ENCODE measurements at places on chromosomes 1 and 21. TPM values are rescaled to one million over a fixed set of nuclear protein-coding genes. Genes with fewer than 3 reads are reported as not detected.

DNA sequence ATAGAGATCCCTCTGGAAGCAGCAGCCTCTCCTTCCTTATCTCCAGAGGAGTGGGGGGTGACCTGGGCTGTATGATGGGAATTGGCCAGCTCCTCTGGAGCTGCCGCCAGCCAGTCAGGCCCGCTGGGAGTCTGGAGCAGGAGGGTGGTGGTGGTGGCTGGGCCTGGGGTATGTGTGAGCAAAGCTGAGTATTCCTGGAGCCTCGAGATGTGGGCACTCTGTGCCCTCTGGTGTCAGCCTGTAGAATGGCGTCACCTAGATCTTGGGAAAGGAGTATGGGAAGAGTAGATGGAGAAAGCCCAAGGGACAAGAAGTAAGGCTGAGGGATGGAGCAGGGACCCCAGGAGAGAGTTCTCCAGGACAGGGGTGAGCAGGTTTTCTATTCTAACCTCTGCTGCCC is 16.0 kb downstream of the VANGL2 start:
- no peaks in the 10 kb centered on the region for H3K4me1 ChIP-seq
- H3K36me3 ChIP-seq = no peaks in the 10 kb centered on the region
- DNase-seq = peak; percentile 43
- no peak overlapping the region for H3K4me3 ChIP-seq

- no peaks in the 10 kb centered on the region for H3K27me3 ChIP-seq
- no peaks in the 10 kb centered on the region for H3K4me1 ChIP-seq
- H3K36me3 ChIP-seq = no peaks in the 10 kb centered on the region
These were observed 26.7 kb downstream of the CDCA8 start for GRCh38 chr1:37718901-37719571.

- no peaks in the 10 kb centered on the region for H3K27me3 ChIP-seq
- H3K4me3 ChIP-seq = no peak overlapping the region
- H3K4me1 ChIP-seq = no peaks in the 10 kb centered on the region
- no peak for DNase-seq
These were observed 384.0 kb downstream of the RRAGC start for GRCh38 chr1:38475624-38476005.

- H3K36me3 ChIP-seq = no peaks in the 10 kb centered on the region
- peaks cover 10% of the 10 kb centered on the region for H3K4me1 ChIP-seq
- H3K27me3 ChIP-seq = no peaks in the 10 kb centered on the region
- H3K27ac ChIP-seq = no peak overlapping the region
- DNase-seq = peak; percentile 34
- H3K4me3 ChIP-seq = no peak overlapping the region
These were observed 68.2 kb upstream of the PRDX6 start for GRCh38 chr1:173408886-173409285.

DNA sequence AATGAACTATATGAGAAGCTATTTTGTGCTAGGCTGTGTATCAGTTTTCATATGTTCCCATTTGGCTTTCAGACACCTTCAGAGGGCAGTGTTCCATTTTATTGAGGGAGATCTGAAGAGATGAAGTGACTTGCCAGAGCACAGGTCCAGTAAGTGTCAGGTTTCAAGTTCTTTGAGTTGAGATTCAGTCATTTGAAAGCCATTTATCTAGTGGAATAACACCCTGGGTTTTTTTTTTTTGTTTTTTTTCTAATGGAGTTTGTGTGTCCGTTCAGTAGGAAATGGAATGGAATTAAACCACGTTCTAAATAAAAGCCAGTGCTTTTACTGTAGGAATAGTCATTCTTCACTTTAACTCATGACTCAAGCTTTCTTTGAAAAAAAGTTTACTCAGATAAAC is 652.9 kb upstream of the USP24 start:
- no peak overlapping the region for H3K27ac ChIP-seq
- DNase-seq = peak; percentile 71
- peaks cover 15% of the 10 kb centered on the region for H3K4me1 ChIP-seq
- H3K4me3 ChIP-seq = no peak overlapping the region
- H3K27me3 ChIP-seq = no peaks in the 10 kb centered on the region
- no peaks in the 10 kb centered on the region for H3K36me3 ChIP-seq

DNA sequence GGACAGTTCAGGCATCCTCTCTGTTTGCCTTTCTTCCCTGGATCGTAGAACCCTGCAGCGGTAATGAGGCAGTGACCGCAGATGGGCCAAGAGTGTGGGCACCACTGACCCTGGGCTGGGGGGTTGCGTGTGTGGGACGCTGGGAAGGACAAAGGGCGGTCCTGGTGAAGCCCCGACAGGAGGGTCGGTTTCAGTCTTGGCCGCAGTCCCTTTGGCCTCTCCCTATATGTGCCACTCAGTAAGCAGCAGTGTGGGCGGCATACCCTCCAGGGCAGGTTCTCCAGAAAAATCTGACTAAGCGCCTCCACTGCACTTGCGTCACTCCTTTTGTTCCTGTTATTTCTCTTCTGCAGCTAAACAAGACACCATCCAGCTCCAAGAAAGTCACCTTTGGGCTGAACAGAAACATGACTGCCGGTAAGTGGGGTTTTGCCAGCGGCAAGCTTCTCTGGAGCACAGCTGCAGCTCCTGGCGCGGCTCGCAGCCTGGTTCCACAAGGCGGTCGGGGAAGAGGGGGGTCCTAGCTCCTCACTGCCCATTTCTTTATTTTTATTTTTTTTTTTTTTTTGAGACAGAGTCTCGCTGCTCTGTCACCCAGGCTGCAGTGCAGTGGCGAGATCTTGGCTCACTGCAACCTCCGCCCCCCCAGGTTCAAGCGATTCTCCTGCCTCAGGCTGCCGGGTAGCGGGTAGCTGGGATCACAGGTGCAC is 27.7 kb upstream of the PDXK start:
- no peak overlapping the region for H3K27ac ChIP-seq
- no peak overlapping the region for H3K4me3 ChIP-seq
- no peak for DNase-seq
- H3K36me3 ChIP-seq = peaks cover 22% of the 10 kb centered on the region
- H3K4me1 ChIP-seq = no peaks in the 10 kb centered on the region

GRCh38 chr1:114002492-114003239 is 23.4 kb downstream of the OLFML3 start:
- H3K4me1 ChIP-seq = no peaks in the 10 kb centered on the region
- DNase-seq = no peak
- no peak overlapping the region for H3K4me3 ChIP-seq
- no peaks in the 10 kb centered on the region for H3K36me3 ChIP-seq
- H3K27me3 ChIP-seq = peaks cover 2% of the 10 kb centered on the region

GRCh38 chr1:22450351-22451021 is 1.2 kb upstream of the ZBTB40 start:
- H3K4me1 ChIP-seq = peaks cover 9% of the 10 kb centered on the region
- no peak overlapping the region for H3K4me3 ChIP-seq
- DNase-seq = no peak
- no peaks in the 10 kb centered on the region for H3K36me3 ChIP-seq

- H3K36me3 ChIP-seq = no peaks in the 10 kb centered on the region
- no peaks in the 10 kb centered on the region for H3K4me1 ChIP-seq
- H3K27me3 ChIP-seq = no peaks in the 10 kb centered on the region
- no peak overlapping the region for H3K27ac ChIP-seq
These were observed 21.8 kb upstream of the POU3F1 start for GRCh38 chr1:38068220-38068979.

DNA sequence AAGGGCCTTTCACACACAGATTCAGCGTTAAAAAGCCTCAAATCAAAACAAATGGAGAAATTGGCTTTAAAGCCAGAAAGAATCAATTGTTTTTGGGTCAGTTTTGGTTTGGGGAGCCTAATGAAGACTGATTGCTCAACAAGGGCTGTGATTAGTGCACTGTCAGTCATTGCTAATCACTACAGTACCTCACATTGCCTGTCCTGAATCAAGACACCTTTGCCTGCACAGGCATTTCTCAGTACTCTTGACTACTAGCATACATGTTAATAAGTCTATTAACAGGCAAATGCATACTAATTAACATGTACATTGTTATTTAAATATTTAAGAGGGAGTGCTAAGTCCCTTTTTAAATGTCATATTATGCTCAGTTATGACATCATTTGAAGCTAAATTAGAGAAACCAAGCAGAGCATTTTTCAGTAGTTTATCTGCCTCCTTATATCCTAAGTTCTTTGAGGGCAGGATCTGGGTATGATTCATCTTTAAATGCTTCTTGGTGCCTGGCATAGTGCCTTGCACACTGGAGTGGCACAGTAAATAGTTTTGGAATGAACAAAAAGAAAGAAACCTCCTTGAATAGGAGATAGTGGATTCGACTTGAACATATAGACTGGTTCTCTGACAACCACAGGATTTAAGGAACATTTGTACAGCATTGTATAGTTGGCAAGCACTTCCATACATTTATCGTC is 25.8 kb upstream of the CCN1 start:
- no peak overlapping the region for H3K4me3 ChIP-seq
- no peaks in the 10 kb centered on the region for H3K36me3 ChIP-seq
- H3K27me3 ChIP-seq = no peaks in the 10 kb centered on the region
- DNase-seq = peak; percentile 87

EXO1 gene
- 3.0 TPM for total RNA-seq

SPRR1B gene
- total RNA-seq = not detected

All from fibroblast of lung (primary cell).